ENCODE measurements at places on chromosomes 12 and 14. TPM values are rescaled to one million over a fixed set of nuclear protein-coding genes. Genes with fewer than 3 reads are reported as not detected.

Gene GALNT9
- 0.39 TPM for total RNA-seq

Gene OR6C74
- total RNA-seq: not detected

DNA sequence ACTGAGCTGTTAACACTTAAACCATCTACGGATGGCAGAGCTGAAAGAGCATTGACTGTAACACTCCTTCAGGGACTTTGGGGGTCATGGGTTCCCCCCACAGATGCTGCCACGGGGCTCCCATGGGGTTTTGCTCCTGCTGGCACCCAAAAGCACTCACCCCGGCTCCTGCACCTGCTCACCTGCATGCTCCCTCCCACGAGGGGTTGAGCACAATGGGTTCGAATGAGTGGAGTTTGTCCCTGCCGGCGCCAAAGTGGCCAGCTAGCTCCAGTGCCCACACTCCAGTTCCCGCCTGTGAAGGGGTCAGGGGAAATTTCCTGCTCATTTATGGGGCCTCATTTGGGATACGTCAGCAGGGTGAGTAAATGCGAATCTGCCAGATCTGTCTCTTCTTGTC lies 40.7 kb downstream of the TNFAIP2 start:
- DNase-seq: no peak

DNA sequence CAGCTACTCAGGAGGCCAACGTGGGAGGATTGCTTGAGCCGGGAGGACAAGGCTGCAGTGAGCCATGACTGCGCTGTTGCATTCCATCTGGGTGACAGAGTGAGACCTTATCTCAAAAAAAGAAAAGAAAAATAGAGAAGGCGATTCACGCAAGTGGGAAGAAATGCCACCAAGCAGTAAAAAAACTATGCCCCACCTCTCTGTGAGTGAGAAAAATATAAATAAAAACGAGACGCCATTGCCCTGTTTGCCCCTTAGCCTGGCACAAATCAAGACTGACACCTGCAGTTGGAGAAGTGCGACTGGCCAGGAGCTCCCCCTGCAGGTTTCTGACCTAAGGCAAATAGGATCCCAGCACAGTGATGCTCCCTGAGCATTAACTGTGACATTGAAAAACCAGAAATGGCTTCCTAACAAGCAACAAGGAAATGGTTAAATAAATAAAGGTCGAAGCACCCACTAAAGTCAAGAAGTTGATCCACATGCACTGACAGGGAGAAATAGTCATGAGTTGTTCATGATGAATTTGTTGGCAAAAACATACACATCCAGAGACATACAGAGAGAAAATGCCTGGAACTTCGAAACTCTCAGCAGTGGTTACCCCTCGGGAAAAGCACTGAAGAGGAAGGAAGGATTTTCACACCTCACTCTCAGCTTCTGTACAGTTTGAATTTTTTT lies 21.1 kb downstream of the GSC start:
- DNase-seq: no peak

GRCh38 chr12:32091696-32092095 lies 15.0 kb upstream of the BICD1 start:
- DNase-seq: no peak

Data from left colon (tissue), 2 donors.